ENCODE measurements at places on chromosomes 4 and X. TPM values are rescaled to one million over a fixed set of nuclear protein-coding genes. Genes with fewer than 3 reads are reported as not detected.
A peak's percentile ranks its signal among the peaks of the same experiment; 100 is the strongest.

Gene ZNF141
- total RNA-seq = 26.1 TPM

Gene RBM46
- total RNA-seq = not detected

- DNase-seq = no peak
Observed at GRCh38 chrX:45766981-45767501, 566.4 kb upstream of the DIPK2B start.

GRCh38 chr4:159946983-159947615, 844.2 kb downstream of the RAPGEF2 start:
- peak; percentile 18 for DNase-seq

DNA sequence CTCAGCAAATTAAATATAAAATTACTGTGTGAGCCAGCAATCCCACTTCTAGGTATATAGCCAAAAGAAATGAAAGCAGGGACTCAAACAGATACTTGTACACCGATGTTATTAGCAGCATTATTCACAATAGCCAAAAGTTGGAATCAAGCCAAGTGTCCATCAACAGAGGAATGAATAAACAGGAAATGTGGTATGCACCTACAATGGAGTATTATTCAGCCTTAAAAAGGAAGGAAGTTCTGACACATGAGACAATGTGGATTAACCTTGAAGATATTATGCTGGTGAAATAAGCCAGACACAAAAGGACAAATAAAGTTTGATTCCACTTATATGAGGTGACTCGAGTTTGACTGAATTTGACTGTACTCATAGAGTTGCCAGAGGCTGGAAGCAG, 108.3 kb upstream of the DUSP21 start:
- no peak for DNase-seq

- no peak for DNase-seq
Observed at GRCh38 chr4:86685401-86685800, 91.3 kb downstream of the PTPN13 start.

DNA sequence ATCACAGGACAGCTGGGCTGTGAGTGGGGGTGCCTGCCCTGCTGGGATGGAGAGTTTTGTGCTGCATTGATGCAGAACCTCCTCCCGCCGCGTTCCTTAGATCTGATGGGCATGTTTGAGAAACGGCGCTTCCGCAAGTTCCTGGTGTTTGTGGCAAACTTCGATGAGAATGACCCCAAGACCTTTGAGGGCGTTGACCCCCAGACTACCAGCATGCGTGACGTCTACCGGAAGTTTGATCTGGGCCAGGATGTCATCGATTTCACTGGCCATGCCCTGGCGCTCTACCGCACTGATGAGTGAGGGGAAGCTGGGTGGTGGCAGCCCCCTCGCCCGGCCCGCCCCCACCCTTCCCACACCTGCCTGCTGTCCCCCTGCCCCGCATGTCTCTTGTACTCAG, 2.9 kb downstream of the GDI1 start:
- no peak for DNase-seq

Gene TIGD4
- total RNA-seq = 0.90 TPM

Gene OTUD6A
- not detected for total RNA-seq

DNA sequence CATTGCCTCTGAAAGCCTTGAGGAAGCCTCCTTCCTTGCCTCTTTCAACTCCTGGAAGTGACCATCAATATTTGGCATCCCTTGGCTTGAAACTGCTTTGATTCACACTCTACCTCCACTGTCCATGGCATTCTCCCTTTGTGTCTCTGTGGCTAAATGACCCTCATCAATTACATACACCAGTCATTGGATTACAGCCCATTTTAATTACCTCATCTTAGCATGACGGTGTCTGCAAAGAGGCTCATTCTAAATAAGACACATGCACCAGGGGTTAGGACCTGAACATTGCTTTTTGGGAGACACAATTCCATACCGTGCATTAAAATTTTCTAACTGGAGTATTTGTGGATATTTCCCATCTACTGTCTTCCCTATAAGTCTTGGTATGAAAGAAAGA, 60.7 kb upstream of the FAM9A start:
- no peak for DNase-seq

Gene HSFX1
- total RNA-seq = 2.1 TPM

Gene AFAP1
- total RNA-seq = 34.9 TPM

- DNase-seq = no peak
Observed at GRCh38 chr4:89739311-89739988, 97.5 kb downstream of the SNCA start.
